Stimulated activated CD8-positive, alpha-beta memory T cell treated with anti-CD3 and anti-CD28 coated beads, Interleukin-7, amount 100 ng/mL, for 1 hour (primary cell): ENCODE measurements at places on chromosomes 13 and 19.
A peak's percentile ranks its signal among the peaks of the same experiment; 100 is the strongest.

- DNase-seq = no peak
Observed at GRCh38 chr13:50994651-50995050, 85.1 kb downstream of the RNASEH2B start.

DNA sequence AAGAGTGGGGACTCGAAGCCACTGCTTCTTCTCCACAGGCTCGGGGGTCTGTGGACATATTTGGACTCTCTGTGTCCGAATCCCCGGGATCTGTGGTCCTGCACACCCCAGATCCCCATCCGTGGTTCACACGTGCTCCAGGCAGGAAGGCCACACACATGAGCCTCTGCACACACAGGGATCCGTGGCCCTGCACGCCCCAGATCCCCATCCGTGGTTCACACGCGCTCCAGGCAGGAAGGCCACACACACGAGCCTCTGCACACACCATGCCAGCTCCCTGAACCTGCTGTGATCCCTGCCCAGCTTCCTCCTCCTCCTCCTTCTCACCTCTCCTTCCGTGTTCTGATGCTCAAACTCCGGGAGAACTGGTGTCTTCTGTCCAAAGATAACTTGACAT lies 3.1 kb downstream of the TEX29 start:
- DNase-seq = no peak

DNA sequence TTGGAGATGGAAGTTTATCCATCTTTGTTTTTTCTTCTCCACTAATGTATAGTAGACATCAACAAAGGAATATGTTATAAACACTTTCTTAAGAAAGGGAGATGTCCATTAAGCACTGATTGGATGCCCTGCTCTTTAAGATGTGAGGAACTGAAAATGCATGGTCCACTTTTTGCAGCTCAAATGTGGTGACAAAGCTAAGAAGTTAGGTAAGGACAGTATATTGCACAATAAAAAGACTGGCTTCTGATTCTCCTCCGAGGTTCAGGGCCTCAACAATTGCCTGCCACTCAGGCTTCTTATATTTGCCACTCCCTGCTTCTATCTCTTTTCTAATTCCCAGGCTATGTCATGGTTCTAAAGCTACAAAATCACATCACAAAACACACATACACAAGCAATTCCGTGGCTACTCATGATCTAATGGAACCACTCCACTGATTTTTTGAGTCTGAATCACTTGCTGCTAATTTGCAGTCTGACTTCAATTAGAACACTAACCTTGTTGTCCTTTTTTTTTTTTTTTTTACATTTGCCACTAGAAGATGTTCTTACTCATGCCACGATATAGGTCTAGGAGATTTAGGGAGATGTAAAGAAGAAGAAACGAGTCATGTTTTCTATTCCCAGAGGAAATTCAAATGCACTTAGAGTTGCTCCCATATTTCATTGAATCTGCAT lies 29.6 kb upstream of the TNFSF11 start:
- no peak for DNase-seq

DNA sequence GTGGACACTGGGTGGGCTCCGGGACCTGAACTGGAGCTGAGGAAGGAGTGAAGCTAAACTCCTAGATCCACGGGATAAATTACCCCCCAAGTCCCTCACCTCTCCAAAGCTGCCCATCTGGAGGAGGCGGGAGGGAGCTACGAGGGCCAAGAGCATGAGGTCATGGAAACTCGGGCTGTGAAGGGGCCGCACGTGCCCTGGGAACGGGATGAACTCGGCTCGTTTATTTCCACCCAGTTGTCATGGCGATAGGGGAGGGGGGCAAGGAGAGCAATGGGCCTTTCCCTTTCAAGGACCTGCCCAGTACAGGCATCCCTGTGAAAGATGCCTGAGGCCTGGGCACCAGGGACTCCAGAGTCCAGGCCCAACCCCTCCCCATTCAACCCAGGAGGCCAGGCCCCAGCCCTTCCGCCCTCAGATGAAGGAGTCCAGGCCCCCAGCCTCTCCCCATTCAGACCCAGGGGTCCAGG lies 3.8 kb downstream of the PPP1R12C start:
- no peak for DNase-seq

DNA sequence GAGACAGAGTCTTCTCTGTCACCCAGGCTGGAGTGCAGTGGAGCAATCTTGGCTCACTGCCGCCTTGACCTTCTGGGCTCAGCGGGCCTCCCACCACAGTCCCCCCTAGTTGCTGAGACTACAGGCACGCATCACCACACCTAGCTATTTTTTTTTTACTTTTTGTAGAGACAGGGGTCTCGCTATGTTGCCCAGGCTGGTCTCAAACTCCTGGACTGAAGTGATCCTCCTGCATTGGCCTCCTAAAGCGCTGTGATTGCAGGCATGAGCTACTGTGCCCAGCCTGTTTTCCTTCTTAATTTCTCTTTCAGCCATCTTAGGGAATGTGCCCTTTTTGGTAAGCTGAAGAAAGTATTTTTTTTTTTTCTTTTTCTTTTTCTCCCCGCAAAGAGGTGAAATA lies 42.6 kb upstream of the RNF113B start:
- DNase-seq = no peak

GRCh38 chr19:39828015-39828653 lies 5.8 kb downstream of the DYRK1B start:
- no peak for DNase-seq

DNA sequence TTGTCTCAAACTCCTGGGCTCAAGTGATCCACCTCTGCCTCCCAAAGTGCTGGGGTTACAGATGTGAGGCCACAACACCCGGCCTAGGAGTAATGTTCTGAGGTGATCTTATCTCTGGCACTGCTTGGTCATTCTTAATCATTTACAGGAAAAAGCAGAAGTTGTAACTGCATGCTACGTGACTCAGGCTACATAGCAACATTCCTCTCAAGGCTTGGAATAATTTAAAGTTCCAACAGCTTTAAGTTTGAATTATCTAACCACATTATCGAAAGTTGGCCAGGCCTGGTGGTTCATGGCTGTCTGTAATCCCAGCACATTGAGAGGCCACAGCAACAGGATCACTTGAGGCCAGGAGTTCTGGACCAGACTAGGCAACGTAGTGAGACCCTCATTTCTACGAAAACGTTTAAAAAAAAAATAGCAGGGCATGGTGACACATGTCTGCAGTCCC lies 3.9 kb upstream of the B9D2 start:
- no peak for DNase-seq

DNA sequence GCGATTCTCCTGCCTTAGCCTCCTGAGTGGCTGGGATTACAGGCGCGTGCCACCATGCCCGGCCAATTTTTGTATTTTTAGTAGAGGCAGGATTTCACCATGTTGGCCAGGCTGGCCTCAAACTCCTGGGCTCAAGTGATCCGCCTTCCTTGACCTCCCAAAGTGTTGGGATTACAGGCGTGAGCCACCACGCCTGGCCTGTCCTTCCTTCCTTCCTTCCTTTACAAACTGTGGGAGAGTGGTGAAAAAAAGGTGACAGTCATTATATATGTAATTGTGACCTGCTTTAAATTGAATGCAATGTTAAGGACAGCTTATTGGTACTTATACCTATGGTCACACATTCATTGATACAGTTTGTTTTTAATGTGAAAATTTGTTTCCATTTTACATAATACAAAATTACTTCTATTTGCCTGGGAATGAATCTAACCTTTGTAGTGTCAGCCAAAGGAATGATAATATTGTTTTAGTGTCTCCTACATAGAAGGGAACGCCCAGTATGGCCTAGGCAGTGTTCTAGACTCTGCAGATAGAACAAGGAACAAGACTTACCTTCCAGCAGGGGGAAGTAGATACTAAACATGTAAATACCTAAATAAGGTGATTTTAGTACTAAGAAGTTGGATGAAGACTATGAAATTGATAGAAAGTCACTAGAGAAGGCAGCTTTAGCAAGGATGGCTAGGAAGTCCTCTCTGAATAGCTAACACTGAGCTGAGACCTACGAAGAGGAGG lies 146.3 kb downstream of the GGACT start:
- no peak for DNase-seq

DNA sequence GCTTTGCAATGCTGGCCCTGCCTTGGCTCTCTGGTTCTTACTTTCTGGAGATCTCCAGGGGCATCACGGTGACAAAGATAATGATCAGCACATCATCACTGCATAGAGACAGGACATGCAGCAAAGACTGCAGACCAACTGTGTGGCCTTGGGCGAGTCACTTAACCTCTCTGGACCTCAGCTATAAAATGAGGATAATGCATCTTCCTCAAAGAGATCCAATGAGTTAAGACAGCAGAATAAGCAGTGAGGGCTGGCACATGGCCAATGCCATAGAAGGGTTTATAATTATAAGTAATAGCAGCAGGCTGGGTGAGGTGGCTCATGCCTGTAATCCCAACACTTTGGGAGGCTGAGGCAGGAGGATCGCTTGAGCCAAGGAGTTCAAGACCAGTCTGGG lies 2.4 kb downstream of the MAG start:
- DNase-seq = no peak

- no peak for DNase-seq
Observed at GRCh38 chr13:114212158-114212495, 22.6 kb upstream of the CDC16 start.

DNA sequence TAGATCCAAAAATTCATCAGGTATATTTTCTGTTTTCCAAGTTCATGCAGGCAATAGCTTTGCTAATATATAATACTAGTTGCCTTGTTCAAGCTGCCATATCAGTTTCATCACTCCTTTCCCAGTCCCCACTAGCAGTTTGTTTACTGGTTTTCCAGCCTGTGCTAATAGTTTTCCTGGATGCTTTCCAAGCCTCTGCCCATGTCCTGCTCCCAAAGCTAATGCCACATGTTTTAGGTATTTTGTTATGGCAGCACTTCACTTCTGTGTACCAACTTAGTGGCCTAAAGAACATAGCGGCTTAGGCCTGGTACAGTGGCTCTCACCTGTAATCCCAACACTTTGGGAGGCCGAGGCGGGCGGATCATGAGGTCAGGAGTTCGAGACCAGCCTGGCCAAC lies 28.1 kb upstream of the ZNF527 start:
- no peak for DNase-seq

- peak; percentile 27 for DNase-seq
Observed at GRCh38 chr19:9205501-9206113, 13.8 kb downstream of the OR7D4 start.

- no peak for DNase-seq
Observed at GRCh38 chr13:66853564-66853963, 376.6 kb downstream of the PCDH9 start.

GRCh38 chr13:100721885-100722512 lies 47.4 kb upstream of the TMTC4 start:
- DNase-seq = no peak

GRCh38 chr13:56066321-56066720 lies 1074.4 kb upstream of the PRR20A start:
- no peak for DNase-seq

GRCh38 chr19:18599485-18599884 lies 7.1 kb downstream of the CRLF1 start:
- no peak for DNase-seq

DNA sequence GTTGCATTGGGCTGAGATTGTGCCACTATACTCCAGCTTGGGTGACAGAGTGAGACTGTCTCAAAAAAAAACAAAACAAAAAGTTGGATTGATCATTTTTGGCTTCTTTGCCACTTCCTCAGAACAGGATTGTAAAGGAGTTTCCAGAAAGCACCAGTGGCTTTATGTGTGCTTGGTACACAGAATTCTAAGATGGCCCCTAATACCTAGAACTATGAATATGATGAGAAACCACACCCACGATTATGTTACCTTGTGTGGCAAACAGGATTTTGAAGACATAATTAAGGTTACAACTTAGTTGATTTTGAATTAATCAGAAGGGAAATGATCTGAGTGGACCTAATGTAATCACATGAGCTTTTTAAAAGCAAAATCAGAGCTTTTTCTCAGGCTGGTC lies 26.5 kb downstream of the CEACAM1 start:
- no peak for DNase-seq

DNA sequence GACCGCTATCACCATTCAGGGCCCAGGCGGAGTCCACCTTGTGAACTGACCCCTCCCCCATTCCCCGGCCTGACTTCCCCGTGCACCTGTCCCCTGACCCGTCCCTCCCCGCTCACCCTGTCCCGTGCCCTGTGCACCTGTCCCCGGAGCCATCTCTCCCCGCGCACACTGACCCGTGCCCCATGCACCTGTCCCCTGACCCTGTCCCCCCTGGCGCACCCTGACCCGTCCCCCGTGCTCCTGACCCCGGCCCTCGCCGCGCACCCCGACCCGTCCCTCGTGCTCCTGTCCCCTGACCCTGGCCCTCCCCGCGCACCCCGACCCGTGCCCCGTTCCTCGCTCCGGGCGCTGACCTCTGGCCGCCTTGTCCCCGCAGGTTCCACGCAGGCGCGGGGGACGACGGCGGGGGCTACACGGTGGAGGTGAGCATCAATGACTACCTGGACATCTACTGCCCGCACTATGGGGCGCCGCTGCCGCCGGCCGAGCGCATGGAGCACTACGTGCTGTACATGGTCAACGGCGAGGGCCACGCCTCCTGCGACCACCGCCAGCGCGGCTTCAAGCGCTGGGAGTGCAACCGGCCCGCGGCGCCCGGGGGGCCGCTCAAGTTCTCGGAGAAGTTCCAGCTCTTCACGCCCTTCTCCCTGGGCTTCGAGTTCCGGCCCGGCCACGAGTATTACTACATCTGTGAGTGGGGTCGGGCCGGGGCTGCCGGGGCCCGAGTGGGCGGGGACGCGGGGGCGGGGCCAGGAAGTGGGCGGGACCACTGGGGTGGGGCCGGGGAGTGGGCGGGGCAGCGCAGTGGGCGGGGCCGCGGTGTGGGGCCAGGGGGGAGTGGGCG lies 9.7 kb downstream of the EFNA2 start:
- DNase-seq = peak; percentile 22

- no peak for DNase-seq
Observed at GRCh38 chr13:25171170-25171516, 945 bp downstream of the AMER2 start.

GRCh38 chr19:29530540-29531457 lies 5.0 kb downstream of the VSTM2B start:
- no peak for DNase-seq

DNA sequence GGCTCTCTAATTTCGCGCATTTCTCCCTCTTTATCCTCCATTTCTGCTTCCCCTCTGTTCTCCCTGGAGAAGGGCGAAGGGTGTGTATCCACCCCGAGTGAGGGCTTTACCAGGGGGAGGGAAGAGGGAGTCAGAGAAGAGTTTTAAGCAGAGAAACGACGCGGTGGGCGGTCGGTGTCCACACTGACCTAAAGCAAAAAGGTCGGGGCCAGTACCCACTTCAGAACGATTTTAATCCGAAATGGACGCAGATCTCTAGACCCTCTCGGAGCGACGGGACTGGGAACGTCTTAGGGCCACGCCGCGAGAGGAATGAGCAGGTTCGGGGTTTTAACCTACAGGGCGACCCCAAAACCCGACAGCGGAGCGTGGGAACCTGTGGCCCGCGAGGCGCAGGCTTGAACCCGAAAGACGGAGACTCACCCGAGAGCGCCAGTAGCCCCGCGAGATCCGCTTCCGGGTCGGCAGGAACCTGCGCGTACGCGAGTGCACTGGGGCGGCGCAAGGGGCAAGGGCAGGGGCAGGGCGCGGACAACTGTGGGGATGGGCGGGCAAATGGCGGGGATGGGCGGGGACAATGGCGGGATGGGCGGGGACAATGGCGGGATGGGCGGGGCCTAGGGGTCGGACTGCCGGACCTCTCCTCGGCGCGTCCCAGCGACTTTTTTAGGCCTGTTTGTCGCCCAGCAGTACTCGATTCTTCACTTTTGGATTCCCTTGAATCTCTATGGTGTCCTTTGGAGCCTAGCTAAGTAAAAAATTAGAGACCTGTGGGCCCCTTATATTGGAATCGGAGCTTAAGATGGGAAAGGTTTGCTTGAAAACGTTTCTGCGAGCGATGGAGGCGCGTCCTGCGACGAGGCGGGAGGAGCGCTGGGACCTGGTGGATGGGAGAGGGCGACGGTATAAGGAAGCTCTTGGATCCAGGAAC lies at the start of gene ZNF677:
Gene ZNF677, minus strand, starts transcription at position 463 of the 931 bp plus-strand sequence. CDS start 3,323 bp downstream, outside the sequence.
- DNase-seq = peak; percentile 58
